Activated CD4-positive, alpha-beta memory T cell treated with anti-CD3 and anti-CD28 coated beads, Interleukin-2, amount 10 ng/mL, durations not matched to agents 7 days and 5 days (primary cell): ENCODE measurements at places on chromosomes 12 and 14. TPM values are rescaled to one million over a fixed set of nuclear protein-coding genes. Genes with fewer than 3 reads are reported as not detected.

DNA sequence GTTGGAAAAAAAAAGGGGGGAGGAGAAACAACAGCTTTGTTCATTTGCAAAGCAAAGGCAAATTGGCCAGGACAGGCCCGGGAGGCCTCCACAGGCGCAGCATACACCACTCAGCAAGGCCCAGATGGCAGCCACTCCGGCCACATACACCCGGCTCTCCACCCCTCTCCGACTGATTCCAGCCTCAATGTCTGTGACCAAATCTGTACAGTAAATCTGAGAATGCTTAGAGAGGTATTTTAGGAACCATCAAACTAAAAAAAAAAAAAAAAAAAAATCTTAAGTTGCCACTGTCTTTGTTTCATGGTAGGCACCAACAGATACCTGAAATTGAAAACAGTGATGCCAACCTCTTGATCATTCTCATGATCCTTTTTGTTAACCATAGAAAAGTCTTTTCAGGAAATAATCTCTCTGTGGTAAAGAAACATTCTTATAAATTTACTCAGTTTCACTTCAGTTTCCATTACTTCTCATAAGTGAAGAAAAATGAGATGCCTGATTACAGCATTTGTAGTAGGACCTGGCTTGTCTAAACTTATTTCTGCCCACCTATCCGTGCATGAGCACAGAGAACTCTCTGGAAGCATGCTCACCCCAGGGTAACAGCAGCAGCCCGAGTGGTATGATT is 20.2 kb downstream of the VPS37B start:
- no peak for DNase-seq

- no peak for DNase-seq
Measured at GRCh38 chr14:24789378-24789884, 155.4 kb upstream of the GZMB start.

- no peak for DNase-seq
Measured at GRCh38 chr12:128163086-128163485, 103.9 kb upstream of the TMEM132C start.

DNA sequence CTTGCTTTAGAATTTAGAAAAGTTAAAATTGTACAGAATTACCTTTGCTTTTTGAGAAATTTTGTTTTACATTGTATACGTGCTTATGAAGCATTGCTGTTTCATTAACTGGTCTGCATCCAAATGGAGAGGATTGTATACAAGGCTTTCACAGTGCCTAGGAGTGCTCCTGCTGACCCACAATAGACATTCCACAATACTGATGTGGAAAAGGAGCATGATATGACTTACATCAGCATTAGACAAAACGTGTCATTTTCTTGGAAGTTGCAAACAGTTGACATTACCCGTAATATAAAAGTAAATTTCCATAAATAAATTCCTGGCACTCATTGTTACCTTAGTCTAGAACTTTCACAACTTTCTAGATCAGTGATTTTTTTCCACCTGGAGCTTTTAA is 1.9 kb downstream of the PRKD1 start:
- no peak for DNase-seq

DNA sequence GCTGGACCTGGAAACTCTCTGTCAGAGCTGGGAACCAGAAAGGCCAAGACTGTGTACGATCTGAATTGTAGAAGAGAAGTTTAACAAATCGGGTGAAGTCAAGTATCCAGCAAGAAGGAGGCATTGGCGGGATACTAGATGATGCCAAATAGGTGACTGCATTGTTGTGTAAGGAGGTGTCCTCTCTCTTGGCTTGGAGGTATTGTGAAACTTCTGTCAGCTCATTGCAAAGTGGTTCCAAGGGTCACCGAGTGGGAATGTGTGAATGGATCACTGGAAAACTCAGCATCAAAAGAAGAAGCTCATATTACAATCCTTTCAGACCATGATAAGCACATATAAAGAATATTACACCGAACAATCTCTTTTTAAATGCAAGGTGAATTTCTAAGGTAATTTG is 11.7 kb downstream of the NAV3 start:
- no peak for DNase-seq

GRCh38 chr12:31337952-31338351 is 12.0 kb upstream of the SINHCAF start:
- no peak for DNase-seq

- DNase-seq, result no peak
Measured at GRCh38 chr14:103719751-103720150, 4.1 kb downstream of the ZFYVE21 start.

DNA sequence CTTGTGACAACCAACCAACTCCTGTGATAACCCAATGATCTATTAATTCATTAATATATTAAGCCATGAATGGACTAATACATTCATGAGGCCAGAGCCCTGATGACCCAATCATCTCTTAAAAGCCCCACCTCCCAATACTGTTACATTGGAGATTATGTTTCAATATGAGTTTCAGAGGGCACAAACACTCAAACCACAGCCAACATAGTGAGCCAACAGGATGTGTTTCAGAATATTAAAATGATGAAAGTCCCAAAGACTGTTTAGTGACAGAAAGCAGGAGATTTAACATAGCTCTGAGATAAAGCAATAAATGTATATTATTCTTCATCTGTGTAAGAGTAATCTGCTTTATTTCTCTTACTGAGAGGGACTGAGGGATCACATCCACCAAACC is 71.7 kb downstream of the PTPRO start:
- no peak for DNase-seq

GRCh38 chr12:52046859-52047258 is 4.4 kb upstream of the NR4A1 start:
- no peak for DNase-seq

DNA sequence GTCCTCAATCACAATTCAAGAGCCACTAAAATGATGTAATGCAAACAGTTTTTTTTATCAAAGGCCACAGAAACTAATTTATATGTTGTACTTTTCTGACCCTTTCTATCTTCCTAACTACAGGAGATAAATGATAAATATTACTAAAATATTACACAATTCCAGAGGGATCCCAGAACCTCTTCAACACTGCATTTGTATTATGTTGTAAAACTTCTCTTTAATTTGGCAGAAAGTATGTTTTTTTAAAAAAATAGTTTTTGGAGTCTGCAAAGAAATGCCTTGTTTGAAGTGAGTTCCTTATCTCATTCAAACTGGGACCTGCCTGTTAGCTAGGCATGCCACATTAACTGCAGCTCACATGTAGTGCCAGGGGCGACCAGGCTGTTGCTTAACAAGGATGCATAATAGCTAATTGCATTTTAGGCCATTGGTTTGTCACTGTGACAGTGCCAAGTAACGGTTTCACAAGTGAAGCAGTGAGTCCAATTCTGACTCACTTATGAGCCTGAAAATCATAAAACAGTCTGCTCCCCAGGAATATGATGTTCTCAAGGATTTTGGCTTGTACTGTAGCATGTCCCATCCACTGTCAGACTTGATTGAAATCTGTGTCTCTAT is 266.9 kb downstream of the KTN1 start:
- no peak for DNase-seq

- no peak for DNase-seq
Measured at GRCh38 chr14:96086032-96086431, 46.9 kb downstream of the C14orf132 start.

DNA sequence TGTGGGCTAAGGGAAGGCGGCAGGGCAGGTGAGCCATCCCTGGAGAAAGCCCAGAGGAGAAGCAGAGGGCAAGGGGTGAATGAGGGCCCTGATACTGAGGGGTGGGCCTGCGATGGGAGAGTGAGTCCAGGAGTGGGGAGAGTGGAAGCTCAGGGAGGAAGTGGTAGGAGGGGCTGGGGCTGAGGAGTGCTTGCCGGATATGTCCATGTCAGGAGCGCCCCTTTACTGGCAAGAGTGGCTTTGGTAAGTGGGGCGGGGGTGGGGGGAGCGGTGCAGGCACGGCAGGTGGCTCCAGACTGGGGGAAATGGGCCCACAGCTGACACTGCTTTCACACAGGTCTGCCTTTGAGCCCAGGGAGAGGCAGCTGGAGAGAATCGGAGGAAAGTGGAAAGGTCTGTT is 86.4 kb upstream of the GPR68 start:
- DNase-seq, result no peak

GRCh38 chr14:62939970-62940369 is 105.3 kb downstream of the KCNH5 start:
- no peak for DNase-seq

DNA sequence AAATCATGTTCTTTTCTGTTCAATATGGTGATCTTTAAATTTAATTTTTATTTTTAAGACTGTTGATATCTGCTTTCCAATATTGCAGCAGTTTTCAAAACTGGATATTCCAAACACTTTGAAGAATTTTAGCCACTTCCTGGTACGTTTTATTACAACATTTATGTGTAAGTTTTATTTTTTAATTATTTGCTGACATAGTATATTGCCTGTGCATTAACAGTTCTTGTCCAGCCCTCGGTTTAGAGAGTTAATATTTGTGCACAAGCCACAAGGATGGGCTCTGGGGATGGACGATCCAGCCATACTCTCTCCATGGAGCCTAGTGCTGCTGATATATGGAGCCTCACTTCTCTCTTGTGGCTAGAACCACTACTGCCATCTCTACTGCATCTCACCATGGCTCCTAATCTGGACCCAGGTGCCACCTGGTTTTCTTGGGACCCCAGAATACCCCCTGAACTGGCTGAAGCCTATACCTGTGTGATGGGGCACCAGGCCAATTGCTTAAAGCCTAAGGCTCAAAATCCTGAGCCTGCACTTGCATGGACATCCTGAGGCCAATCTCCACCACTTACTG is 262.5 kb downstream of the RASSF9 start:
- no peak for DNase-seq

DNA sequence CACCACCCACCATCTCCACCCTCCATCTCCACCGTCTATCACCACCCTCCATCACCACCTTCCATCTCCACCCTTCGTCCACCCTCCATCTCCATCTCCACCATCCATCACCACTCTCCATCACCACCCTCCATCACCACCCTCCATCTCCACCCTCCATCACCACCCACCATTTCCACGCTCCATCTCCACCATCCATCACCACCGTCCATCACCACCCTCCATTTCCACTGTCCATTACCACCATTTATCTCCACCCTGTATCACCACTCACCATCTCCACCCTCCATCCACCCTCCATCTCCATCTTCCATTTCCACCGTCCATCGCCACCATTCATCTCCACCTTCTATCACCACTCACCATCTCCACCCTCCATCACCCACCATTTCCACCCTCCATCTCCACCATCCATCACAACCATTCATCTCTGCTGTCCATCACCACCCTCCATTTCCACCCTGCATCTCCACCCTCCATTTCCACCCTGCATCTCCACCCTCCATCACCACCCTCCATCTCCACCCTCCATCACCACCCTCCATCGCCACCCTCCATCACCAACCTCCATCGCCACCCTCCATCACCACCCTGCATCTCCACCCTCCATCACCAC is 6.1 kb upstream of the CEP170B start:
- DNase-seq, result no peak

The NID2 gene
- total RNA-seq, result 0.15 TPM

The NFATC4 gene
- total RNA-seq, result not detected

The SNRNP35 gene
- total RNA-seq, result 29.7 TPM

The MAP3K9 gene
- 6.7 TPM for total RNA-seq

The ADAM21 gene
- not detected for total RNA-seq

The SLC16A7 gene
- total RNA-seq, result 20.4 TPM

The GPR132 gene
- total RNA-seq, result 51.2 TPM

The POP5 gene
- 37.6 TPM for total RNA-seq

The SLCO1C1 gene
- not detected for total RNA-seq

The TMEM63C gene
- 1.9 TPM for total RNA-seq

The HOXC13 gene
- total RNA-seq, result not detected

The DACT1 gene
- total RNA-seq, result 0.81 TPM

The GPR84 gene
- total RNA-seq, result 0.25 TPM

The CLEC2B gene
- 79.7 TPM for total RNA-seq

The KRT83 gene
- not detected for total RNA-seq

The KCNH5 gene
- not detected for total RNA-seq

The IRAK3 gene
- 1.8 TPM for total RNA-seq

The PRMT5 gene
- total RNA-seq, result 46.3 TPM
